ENCODE measurements at places on chromosomes 4 and X. TPM values are rescaled to one million over a fixed set of nuclear protein-coding genes. Genes with fewer than 3 reads are reported as not detected.

The CFAP47 gene
- not detected for total RNA-seq

The NDNF gene
- total RNA-seq = 2.5 TPM

The CEP135 gene
- total RNA-seq = 6.3 TPM

The GRXCR1 gene
- total RNA-seq = not detected

The SMARCA5 gene
- 31.0 TPM for total RNA-seq

The POU3F4 gene
- not detected for total RNA-seq

The CENPVL2 gene
- not detected for total RNA-seq
